ENCODE measurements at places on chromosomes 16 and 17.

GRCh38 chr16:87323727-87324410, 6.7 kb upstream of the C16orf95 start:
- DNase-seq: no peak

- no peak for DNase-seq
Measured at GRCh38 chr17:61218438-61218837, 181.2 kb upstream of the TBX2 start.

DNA sequence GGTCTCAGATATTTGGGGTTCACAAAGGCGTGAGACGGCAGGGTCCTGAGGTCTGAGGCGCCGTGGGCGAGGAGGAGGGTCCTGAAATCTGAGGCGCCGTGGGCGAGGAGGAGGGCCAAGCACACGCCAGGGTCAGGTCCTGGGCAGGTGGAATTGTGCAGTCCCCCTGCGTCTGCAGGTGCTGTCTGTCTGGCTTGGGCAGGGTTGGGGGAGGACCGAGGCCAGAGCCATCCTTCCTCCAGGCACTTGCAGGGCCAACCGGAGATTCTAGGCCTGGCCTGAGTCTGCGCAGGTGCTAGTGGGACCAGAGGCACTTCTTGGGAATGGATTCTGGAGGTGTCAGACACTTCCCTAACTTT, 2.4 kb upstream of the APRT start:
- DNase-seq: no peak

GRCh38 chr16:12271006-12271405, 294.5 kb downstream of the SNX29 start:
- DNase-seq: no peak

GRCh38 chr17:35898283-35899070, 18.3 kb upstream of the CCL5 start:
- DNase-seq: no peak

DNA sequence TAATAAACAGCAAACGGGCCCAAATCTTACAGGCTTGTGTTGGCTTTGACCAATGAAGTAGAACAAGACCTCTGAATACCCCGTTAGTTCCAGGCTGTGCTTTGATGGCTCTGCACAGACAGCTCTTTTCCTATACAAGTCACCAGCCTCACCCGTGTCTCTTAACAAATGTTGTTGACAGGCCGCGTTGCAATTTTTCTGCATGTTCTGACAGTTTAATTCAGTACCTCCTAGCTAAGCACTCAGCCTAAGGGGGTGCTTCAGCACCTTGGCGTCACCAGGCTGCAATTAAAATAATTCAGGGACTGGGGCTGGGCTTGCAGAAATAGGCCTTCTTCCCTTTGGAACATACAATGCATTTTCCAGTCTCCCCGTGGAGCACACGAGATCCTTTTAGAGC, 500.1 kb downstream of the MAF start:
- DNase-seq: no peak

DNA sequence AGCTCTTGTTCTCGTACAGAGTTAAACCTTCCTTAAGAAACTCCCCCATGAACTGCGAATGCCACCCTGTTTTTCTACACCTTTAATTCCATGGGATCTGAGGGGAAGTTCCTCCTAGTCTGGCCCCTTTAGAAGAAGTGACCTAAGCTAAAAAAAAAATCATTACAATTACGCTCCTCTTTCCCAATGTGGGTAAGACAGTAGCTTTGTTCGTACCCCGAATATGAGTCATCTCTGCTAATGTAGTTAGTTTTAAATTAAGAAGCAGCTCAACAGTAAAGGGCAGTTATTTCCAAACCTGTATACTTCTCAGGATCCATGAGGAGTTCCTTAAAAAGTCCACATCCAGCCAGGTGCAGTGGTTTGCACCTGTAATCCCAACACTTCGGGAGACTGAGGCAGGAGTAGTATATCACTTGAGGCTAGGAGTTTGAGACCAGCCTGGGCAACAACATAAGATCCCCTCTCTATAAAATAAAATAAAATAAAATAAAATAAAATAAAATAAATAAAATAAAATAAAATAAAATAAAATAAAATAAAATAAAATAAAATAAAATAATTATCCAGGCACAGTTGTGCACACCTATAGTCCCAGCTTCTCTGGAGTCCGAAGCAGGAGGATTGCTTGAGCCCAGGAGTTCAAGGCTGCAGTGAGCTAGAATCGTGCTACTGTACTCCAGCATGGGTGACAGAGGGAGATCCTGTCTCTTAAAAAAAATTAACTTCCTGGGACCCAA, 26.1 kb downstream of the RCVRN start:
- no peak for DNase-seq

DNA sequence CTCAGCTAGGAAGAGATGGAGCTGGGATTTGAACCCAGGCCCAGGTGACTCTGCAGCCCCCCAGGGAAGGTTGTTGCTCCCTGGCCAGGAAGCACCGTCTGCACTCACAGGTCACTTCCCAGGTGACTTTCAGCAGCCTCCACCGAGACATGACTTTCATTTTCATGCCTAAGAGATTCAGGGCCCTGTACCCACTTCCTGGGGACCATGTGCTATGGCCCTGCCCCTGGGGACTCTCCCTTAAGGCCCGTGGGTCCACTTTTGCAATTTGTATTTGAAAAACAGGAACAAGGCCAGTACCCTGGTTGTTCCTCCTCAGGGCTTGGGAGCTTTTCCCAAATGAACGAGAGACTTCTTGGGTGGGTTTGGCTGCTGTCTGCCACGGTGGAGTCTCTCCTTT, 191.0 kb downstream of the IRF8 start:
- no peak for DNase-seq

DNA sequence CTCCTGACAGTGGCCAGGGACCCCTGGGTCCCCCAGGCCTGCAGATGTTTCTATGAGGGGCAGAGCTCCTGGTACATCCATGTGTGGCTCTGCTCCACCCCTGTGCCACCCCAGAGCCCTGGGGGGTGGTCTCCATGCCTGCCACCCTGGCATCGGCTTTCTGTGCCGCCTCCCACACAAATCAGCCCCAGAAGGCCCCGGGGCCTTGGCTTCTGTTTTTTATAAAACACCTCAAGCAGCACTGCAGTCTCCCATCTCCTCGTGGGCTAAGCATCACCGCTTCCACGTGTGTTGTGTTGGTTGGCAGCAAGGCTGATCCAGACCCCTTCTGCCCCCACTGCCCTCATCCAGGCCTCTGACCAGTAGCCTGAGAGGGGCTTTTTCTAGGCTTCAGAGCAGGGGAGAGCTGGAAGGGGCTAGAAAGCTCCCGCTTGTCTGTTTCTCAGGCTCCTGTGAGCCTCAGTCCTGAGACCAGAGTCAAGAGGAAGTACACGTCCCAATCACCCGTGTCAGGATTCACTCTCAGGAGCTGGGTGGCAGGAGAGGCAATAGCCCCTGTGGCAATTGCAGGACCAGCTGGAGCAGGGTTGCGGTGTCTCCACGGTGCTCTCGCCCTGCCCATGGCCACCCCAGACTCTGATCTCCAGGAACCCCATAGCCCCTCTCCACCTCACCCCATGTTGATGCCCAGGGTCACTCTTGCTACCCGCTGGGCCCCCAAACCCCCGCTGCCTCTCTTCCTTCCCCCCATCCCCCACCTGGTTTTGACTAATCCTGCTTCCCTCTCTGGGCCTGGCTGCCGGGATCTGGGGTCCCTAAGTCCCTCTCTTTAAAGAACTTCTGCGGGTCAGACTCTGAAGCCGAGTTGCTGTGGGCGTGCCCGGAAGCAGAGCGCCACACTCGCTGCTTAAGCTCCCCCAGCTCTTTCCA, 25.1 kb downstream of the C1QTNF1 start:
- DNase-seq: no peak

DNA sequence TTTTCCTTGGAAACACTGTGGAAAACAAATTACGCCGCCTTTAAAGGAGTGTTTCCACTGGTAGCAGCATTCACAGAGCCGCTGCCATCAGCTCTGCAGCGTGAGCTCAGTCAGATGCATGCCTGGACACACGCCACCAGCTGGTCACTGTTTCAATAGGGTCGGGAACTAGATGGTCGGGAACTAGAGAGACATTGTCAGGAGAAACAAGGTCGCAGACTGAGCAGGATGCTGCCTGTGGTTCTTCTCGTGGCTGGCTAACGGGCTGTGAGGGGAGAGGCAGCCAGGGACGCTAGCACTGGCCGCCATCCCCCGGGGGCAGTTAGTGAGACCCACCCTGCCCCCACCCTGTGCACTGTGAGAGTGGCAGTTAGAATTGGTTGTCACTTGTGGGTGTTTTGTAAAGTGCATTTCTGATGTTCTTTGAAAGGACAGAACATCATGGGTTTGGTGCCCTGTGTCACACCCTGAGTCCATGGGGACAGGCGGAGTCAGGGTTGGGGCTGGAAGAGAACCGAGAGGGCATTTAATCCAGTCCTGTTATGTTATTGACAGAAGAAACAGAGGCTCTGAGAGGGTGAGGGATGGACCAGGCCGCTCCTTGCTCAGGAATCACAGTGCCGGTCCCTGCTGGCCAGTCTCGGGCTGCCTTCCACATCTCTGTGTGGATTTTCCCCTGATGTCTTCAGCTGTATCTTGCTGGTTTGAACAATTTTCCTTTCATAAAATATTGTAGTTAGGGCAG, 86.3 kb downstream of the SPECC1 start:
- peak; percentile 80 for DNase-seq

DNA sequence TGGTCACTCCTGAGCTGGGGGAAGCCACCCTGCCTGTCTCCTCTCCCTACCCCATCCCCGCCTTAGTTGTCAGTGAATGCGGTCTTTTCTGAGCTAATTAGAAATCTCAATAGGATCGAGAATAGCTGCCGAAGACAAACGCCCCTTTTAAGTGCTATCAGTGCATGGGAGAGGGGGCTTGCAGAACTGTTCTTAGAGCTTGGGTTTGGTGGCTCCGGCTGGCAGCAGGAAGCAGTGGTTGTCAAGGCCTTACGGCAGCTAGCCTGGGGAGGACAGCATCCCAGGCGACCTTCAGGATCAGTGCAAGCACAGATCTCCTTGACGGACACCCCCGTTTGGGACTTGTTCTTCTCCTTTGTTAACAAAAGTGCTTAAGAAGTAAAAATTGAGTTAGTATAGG, 195.1 kb downstream of the CCDC182 start:
- no peak for DNase-seq

GRCh38 chr17:15782866-15783265, 50.8 kb downstream of the TBC1D26 start:
- DNase-seq: no peak

DNA sequence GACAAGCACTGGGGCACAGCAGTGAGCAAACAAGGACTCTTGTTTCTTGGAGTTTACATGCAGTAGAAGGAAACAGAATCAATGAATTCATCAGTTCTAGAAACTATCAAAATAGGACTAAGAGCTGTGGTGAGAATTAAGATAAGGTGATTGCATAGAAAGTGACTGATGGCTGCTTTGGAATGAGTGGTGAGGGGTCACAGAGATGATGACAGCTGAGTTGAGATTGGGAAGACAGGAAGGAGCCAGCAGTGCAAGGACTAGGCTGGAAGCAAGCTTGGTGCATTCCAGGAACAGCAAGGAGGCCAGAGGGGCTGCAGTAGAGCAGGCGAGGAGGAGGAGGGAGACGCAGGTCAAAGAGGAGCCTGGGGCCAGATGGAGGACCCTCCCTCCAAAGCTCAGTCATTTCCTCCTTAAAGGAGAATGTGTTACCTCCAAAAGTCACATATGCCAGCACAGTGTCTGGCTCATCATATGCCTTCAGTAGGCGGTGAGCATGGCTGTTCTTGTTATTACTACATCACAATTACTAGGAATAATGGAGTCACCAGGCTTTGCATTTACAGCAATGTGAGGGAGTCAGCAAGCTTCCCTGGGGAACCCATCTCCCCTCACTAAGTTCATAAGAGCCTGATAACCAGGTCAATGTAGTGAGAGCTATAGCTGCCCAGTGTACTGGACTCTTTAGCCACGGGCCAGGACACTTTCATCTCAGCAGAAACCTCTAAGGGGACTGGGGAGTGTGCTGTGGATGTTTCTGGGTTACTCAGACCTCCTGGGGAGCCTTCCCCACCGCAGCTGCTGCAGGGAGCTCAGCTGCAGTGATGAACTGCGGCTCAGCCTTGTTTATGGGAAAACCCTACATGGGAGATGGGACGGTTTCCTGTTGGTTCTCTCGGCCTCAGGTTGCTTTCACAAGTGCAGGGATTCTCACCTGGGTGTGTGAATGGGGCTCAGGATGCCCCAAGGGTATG, 157.2 kb downstream of the SEC14L1 start:
- DNase-seq: no peak

- DNase-seq: no peak
Measured at GRCh38 chr16:3190949-3191353, 2.9 kb downstream of the OR1F1 start.

DNA sequence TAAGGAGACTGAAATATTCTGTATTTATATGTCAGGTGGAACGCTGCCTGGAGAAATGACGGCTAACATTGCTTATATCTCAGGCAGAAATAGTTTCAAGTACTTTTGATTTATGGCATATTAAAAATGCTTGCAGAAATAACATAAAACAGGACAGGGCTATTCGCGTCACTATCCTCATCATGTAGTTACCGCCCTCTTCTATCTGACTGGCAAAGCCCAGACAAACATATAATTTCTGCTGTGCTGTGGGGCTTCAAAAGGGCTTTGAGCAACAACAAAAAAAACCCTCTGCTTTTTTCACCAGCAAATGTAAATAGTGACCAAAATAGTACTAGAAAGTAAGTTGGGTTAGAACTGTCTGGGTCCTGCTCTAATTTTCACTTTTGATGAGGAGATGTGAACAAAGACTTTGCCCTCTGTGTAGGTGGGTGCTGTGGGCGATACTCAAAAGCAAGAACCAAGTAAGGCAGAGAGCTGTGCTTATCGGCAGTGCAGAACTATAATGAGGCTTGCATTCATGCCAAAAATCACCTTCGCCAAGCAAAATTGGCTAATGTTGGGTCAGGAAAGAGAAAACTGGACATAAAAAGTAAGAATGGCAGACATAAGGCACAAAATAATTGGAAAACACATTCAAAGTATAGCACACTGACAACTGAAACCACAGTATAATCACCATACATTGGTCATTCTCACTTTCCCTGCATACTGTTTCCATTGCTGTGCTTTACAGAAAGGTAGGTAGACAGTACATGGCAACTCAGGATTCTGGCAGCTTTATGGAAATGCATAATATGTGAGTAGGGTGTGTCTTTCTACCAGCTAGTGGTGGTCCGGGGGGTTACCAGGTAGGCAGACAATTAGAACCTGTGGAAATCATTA, 151.2 kb upstream of the AXIN2 start:
- no peak for DNase-seq

- DNase-seq: no peak
Measured at GRCh38 chr16:84390131-84390785, 21.9 kb downstream of the ATP2C2 start.

- no peak for DNase-seq
Measured at GRCh38 chr16:3266873-3267537, 10.6 kb upstream of the MEFV start.
